CD4-positive, alpha-beta T cell treated with Interleukin-15 for 4 hours (primary cell): ENCODE measurements at places on chromosomes 7 and 10.

- DNase-seq = no peak
These were observed 2.2 kb upstream of the CDCA7L start for GRCh38 chr7:21947946-21948345.

GRCh38 chr10:110522365-110522988, 24.8 kb downstream of the DUSP5 start:
- no peak for DNase-seq

- DNase-seq = no peak
These were observed 12.6 kb downstream of the FFAR4 start for GRCh38 chr10:93579089-93579488.

GRCh38 chr7:33774762-33775523, 130.4 kb upstream of the BMPER start:
- DNase-seq = no peak

DNA sequence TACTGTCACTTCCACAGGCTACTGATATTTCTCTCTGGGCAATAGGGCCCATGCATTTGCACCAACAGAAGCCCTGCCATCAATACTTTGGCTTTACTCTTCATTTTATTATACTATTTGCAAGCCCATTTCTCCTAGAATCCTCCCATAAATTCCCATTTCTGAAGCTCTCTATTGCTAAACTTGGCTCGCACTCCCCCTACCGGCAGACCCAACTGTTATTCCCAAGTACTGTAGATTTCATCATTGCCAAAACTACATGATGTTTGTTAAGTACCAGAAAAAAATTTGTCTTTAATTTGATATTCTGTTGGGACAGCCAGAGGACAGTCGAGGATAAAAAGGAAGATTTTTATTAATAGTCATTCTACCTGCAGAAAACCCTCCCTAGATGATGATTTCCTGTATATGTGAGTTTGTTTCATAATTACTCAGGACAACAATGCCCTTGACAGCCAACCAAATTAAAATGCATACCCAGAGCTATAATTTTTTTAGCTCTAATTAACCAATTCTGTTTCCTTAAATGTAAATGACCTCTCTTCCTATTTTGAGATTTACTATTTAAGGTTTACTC, 298.6 kb downstream of the REEP3 start:
- no peak for DNase-seq

DNA sequence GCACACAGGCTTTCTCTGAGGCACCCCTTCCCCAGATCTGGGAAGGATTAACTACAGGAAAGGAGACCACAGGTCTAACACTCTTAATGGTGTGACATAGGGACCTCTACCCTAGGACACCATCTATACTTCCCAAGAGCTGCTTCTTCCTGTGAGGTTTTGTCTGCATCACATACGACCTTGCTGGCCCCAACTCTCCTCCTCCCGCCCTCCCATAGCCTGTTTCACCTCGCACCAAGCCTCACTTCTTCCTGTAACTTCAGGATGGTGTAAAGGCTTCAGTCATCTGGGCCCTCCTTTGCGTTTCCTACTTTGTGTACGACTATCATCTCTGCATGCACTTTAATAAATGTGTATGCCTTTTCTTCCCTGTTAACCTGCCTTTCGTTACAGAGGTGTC, 274.3 kb downstream of the KLF6 start:
- no peak for DNase-seq

GRCh38 chr10:32454148-32454547, 8.2 kb downstream of the CCDC7 start:
- DNase-seq = no peak

DNA sequence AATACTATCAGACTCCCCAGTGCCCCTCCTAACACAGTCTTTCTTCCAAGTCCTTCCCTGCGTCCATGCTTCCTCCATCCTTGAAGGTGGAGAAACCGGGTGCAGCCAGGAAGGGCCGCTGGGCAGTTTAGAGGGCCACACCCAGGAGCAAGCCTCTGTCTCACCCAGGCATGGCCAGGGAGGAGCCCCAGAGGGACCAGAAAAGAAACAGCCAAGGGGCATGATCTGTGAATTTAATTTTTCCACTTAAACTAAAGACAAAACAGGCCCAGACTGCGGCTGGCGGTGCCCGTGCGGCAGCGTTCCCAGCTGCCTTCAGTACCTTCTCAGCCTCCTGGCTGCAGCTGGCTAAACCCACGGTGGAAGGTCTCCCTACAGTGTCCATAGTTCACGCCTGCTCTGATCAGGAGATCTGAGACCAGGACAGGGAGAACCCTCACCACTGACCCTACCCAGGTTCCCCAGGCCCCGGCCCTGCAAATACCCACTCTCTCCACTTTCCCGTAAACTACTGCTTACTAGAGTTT, 12.9 kb downstream of the UNCX start:
- DNase-seq = no peak

DNA sequence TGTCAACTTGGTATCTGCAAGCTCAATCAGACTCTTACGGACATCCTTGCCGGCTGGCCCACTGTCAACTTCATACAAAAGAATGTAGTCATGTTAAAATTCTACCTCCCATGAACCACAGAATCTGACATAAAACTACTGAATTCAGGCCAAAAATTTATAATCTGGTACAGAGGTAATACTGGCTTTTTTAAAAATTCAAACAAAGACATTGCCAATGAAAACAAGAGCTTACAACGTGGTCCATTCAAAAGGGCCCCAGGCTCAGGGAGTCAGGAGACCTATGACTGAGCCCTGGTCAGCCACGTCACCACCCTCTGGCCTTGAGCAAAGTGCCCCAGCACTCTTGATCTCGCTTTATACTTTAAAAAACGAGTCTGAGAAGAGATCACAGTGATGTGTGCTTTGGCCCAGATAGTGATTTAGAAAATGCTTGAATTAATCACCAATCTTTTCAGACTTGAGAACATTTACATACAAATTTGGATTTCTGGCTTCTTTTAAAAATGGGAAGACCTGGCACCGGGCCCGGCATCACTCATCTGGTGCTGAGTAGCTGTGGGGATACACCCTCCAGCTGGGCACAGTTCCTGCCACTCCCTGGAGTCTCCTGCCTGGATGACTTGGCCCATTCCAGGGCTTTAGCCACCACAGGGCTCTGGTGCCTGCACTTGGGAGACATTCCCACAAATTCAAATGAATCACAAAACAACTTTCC, 94.1 kb downstream of the PIP4K2A start:
- DNase-seq = no peak

DNA sequence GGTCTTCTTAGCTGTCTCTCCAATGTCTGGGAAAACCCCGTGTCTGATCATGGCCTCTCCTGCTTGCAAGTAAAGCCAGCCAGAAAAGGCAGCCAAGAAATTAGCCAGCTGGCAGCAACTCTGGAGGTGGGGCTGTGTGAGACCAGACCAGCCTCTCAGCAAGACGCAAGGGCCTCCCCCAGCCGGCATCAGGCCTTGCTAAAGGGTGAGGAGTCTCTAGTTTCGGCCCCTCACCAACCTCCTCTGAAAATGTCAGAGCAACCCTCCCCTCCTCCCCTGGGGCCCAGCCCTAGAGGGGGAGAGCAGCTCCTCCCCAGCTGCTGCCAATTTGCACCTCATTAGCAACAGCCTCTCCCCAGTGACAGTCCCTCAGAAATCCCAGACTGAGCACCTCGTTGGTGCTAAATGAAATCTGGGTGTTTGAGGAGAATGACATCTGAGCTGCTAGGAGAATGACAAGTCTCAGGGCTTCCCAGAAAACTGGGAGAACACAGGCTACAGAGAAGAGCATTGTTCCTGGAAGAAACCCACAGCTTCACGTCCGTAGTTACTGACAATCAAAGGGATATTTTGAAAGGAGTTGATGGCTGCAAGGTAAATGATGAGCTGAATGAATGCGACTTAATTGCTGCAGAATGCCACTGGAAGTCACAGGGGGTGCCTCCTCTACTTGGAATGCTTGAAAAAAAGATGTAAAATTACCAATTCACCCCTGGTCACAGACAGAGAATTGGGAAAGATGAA, 25.9 kb downstream of the DGKI start:
- no peak for DNase-seq

GRCh38 chr10:74384615-74385183, 233.7 kb downstream of the ADK start:
- DNase-seq = no peak

GRCh38 chr7:155344270-155344617, 46.6 kb downstream of the INSIG1 start:
- DNase-seq = no peak

- no peak for DNase-seq
These were observed 23.9 kb upstream of the PPP1R17 start for GRCh38 chr7:31663072-31663471.

GRCh38 chr7:144691240-144691639, 144.6 kb downstream of the TPK1 start:
- no peak for DNase-seq

- DNase-seq = no peak
These were observed 69.4 kb upstream of the INPP5A start for GRCh38 chr10:132468216-132468615.

DNA sequence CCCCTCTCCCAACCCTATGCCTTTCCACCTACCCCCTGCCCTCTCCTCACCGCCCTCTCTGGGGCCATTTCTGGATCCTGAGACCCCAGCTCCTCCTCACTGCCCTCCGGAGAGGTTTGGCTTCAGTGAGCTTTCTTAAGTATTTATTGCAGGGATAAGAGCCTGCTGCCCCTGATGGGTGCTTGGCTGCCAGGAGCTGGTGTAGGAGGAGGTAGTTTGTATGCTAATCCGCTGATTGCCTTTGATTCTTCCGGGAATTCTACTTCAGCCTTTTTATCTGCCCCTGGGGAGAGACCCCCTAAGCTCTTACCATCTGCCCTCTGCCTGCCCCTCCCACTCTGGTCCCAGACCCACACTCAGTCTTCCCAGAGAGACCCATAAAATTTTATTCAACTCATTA, 263.5 kb upstream of the PODXL start:
- no peak for DNase-seq

GRCh38 chr10:26655746-26656145, 41.8 kb upstream of the PDSS1 start:
- no peak for DNase-seq

DNA sequence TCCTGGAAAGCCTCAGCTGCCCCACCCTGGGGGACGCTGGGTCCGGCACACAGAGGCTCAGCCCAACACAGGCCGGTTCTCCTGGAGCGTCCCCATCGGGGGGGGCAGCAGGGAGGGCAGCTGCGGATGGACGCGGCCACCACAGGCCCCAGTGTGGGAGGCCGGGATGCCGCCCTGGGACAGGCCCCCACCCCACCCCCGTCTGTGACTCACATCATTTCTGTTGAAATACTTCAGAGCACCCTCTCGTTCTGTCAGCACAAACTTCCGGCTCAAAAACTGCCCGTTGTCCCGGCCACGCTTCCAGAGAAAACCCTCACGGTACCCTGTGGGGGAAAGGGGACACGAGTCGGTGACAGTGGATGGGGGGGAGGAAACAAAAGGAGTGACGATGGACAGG, 28.5 kb downstream of the GET4 start:
- no peak for DNase-seq

- DNase-seq = peak; percentile 42
These were observed 51.7 kb downstream of the PRKCQ start for GRCh38 chr10:6528198-6528950.

- peak; percentile 38 for DNase-seq
These were observed 233.9 kb upstream of the CACNA2D1 start for GRCh38 chr7:82677493-82677892.

- no peak for DNase-seq
These were observed 8.5 kb upstream of the HK1 start for GRCh38 chr10:69269761-69270160.

- no peak for DNase-seq
These were observed 114.7 kb downstream of the EXOC4 start for GRCh38 chr7:133367561-133367960.

DNA sequence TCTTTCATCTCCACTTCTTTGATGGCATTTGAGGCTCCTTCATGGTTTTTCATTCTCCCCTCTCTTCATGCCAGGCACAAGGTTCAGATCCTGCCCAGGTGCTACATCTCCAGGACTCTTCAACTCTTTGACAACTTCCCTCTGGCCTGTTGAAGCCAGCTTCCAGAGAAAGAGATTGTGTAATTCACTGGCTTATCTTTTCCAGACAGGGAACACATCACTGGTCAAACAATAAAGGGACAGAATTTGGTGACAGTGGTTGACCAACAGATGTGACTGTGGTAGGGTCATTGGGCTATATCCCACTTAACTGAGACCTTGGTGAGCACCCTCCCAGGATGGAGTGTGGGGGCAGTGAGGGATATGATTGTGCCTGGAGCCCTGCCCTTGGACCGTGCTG, 111.4 kb upstream of the AGK start:
- no peak for DNase-seq

DNA sequence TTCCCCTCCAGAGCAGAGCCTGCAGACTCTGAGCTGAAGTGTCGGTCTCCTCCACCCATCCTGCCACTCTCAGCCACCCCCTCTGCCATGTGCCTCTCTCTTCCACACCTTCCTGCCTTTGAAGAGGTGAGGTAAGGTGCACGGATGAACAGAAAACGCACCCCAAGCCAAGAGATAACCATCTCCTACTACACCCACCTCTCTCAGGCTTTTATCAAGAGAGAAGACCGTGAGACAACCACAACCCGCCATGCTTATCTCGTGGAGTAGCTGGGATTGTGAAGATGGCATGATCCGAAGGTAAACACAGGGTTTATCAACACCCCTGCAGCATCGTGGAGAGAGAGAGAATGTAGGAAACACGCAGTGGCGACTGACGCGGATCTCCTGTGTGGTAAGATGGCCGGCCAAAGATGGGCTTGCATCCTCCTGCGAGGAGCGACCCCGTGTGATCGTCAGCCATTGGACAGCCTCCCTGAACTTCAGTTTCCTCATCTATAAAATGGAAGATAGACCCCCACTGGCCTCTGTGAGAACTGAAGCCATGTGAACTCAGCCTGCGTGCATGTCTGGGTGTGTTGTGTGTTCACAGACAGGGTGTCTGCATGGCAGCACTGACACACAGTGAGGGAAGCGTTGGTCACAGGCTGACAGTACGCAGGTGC, 219.0 kb downstream of the DIP2C start:
- DNase-seq = peak; percentile 51

GRCh38 chr7:44378744-44379143, 53.4 kb upstream of the CAMK2B start:
- DNase-seq = no peak

GRCh38 chr10:4765428-4765827, 60.6 kb upstream of the AKR1E2 start:
- no peak for DNase-seq

GRCh38 chr10:89053555-89053954, 63.0 kb downstream of the FAS start:
- DNase-seq = no peak

DNA sequence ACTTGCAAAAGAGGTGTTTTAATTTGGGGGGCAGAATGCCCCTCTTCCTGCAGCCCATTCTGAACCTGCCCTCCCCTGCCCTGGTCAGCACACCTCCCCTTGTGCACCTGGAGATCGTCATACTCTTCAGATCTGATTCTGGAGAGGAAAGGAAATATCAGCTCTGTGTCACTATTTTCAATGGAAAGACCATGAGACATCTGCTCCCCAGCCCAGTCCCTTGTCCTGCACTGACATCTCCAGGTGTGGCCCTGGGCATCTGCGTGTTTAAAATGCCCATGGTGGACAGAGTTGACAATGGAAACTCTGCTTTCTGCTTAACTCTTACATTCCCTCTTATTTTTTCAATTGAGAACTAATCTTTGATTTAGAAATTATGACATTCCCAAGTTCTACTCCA, 41.6 kb upstream of the RASGEF1A start:
- DNase-seq = no peak
